ENCODE measurements at places on chromosomes 11 and 22. TPM values are rescaled to one million over a fixed set of nuclear protein-coding genes. Genes with fewer than 3 reads are reported as not detected.

The TIMM10B gene
- 32.4 TPM for polyA plus RNA-seq

The NNMT gene
- not detected for polyA plus RNA-seq

The APOBEC3G gene
- 110 TPM for polyA plus RNA-seq

The VSIG10L2 gene
- polyA plus RNA-seq = not detected

The C1QTNF6 gene
- 0.49 TPM for polyA plus RNA-seq

The SYNGR1 gene
- polyA plus RNA-seq = 0.62 TPM

The AQP11 gene
- 0.37 TPM for polyA plus RNA-seq

The ACTN3 gene
- polyA plus RNA-seq = not detected

The HEPN1 gene
- polyA plus RNA-seq = not detected

The UCP3 gene
- 0.54 TPM for polyA plus RNA-seq

The TAGLN gene
- 0.15 TPM for polyA plus RNA-seq

The KCNJ11 gene
- 0.24 TPM for polyA plus RNA-seq

The TTC36 gene
- 0.39 TPM for polyA plus RNA-seq

The OR5B2 gene
- polyA plus RNA-seq = not detected

The MS4A15 gene
- not detected for polyA plus RNA-seq

The RIC3 gene
- polyA plus RNA-seq = 3.7 TPM

The OR2AG1 gene
- polyA plus RNA-seq = not detected
